ENCODE measurements at places on chromosomes 7 and 10. TPM values are rescaled to one million over a fixed set of nuclear protein-coding genes. Genes with fewer than 3 reads are reported as not detected.

CHST3 gene
- total RNA-seq, result 15.2 TPM

TMEM176B gene
- total RNA-seq, result not detected

TAS2R40 gene
- not detected for total RNA-seq

PNLIPRP2 gene
- not detected for total RNA-seq

WEE2 gene
- not detected for total RNA-seq

TMEM213 gene
- not detected for total RNA-seq

ANKRD2 gene
- total RNA-seq, result 0.89 TPM

CALHM1 gene
- total RNA-seq, result not detected

MYH16 gene
- total RNA-seq, result under 0.01 TPM

Data from bronchus fibroblast of lung (primary cell).